ENCODE measurements at places on chromosomes 2 and 18. TPM values are rescaled to one million over a fixed set of nuclear protein-coding genes. Genes with fewer than 3 reads are reported as not detected.

Gene EGR4
- not detected for total RNA-seq

Gene CHAC2
- 6.8 TPM for total RNA-seq

Gene DYSF
- total RNA-seq, result 57.8 TPM

Gene FLACC1
- 6.5 TPM for total RNA-seq

Gene NAT8
- total RNA-seq, result not detected

Gene SCN1A
- total RNA-seq, result 0.38 TPM

Gene C18orf32
- 45.3 TPM for total RNA-seq

Gene DLX2
- total RNA-seq, result not detected

Gene G6PC2
- not detected for total RNA-seq

Gene DCTN1
- total RNA-seq, result 182 TPM

Gene DSC1
- total RNA-seq, result 3.0 TPM

- DNase-seq, result no peak
These were observed 163.3 kb downstream of the SLC39A10 start for GRCh38 chr2:195820373-195820772.

- DNase-seq, result peak; percentile 59
These were observed 69.9 kb downstream of the RHOB start for GRCh38 chr2:20516646-20517341.

GRCh38 chr18:5463390-5463789 is 80.4 kb downstream of the EPB41L3 start:
- peak; percentile 82 for DNase-seq

- no peak for DNase-seq
These were observed 8.6 kb downstream of the KANSL1L start for GRCh38 chr2:210162466-210163124.

GRCh38 chr18:58208207-58208932 is 164.3 kb downstream of the NEDD4L start:
- no peak for DNase-seq

DNA sequence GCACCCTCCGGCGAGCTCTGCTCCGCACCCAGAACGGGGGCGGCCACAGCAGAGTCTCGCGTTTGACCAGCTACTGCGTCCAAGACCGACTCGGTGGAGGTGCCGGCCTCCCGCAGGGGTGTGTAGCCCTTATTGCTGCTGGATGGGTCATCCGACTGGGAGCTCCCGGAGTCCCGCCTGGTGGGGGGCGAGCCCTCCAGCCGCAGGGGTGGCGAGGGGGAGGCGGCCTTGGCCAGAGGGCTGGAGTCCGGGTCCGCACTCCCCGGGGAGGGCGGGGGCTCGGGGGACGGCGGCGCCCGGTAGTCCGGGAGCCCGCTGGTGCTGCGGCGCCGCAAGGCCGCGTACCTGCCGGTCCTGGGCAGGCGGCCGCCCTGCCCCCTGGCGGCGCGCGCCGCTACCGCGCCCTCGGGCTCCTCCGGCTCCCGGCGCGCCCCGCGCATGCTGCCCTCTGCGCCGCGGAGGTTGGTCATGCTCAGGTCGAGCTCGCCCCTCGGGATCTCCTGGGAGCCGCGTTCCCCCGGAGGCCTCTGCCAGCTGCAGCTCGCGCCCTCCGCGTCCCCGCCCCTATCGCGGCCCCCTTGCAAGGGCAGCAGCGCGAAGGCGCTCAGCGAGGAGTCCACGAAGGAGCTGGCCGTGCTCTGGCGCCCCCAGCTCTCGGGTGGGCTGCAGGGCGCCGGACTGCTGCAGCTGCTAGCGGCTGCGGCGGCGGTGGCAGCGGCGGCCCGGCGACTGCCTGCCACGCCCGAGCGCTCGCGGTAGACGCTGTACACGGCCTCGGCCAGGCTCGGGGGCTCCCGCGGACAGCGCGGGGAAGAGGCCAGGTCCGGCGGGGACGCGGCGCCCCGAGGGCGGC is 4.8 kb downstream of the TMEM200C start:
- no peak for DNase-seq

- no peak for DNase-seq
These were observed 24.9 kb downstream of the BIN1 start for GRCh38 chr2:127081826-127082633.

DNA sequence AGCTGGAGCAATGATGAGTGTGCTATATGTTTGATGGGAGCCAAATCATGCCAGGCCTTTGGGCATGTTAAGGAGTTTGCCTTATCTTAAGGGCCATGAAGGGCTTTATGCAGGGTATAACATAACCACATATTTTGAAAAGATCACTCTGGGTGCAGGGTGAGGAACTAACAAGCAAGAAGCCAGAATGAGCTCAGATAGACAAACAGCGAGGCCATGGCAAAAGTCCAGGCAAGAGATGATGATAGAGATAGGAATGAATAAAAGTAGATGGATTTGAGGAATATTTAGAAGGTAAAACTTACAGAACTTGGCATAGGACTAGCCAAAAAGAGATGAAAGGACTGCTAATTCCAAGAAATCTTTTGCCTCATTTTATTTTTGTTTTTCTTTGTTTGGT is 6.7 kb downstream of the GALNT3 start:
- DNase-seq, result no peak

GRCh38 chr2:10009271-10009810 is 34.0 kb upstream of the KLF11 start:
- no peak for DNase-seq

DNA sequence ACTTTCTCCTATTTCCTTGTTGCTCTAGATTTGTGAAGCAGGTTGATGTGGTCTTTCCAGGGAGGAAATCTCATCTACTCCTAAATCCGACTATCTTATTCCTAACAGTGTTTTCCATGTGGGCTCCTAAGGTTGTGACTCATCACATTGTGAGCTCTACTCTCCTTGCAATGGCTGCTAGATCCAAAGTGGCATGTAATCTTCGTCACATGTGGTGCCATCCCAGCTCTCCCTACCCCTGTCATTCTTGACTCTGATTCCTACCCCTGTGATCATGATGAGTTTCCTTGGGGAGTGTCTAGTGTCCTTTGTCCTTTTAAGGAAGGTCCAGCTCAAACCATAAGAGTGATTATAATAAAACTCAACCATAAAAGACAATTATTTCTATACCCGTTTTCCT is 47.3 kb upstream of the GULP1 start:
- no peak for DNase-seq

DNA sequence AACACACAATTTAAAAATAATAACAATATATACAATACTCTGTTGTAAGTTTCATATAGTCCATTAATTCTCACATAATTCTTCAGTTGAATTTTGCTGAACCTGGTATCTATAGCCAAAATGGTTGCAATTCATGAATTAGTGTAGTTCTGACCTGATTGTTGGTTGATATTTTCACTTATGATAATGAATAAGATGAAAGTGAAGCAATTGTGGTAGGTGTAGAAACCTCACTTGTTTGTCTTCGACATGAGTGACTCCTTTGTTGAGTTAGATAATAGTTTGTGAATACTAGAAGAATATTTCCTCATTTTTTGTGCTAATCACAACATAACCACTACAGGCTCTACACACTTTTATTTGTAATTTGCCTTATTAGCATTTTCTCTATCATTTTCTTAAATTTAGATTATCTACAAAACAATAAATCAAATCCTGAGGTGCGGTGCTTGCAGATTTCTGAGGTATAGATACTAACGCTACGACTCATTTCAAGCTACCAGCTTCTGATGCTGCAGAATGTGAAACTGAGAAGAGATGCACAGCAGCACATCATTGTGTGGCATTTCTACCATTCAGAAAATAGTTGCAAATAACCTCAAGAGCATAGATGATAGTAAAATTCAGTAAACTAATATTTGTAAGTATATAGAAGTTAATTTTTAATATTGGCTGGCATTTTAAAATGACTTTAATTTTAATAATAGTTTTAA is 117.9 kb downstream of the KCNH7 start:
- DNase-seq, result no peak

- DNase-seq, result no peak
These were observed 1142.7 kb downstream of the CNTNAP5 start for GRCh38 chr2:125167820-125168219.

DNA sequence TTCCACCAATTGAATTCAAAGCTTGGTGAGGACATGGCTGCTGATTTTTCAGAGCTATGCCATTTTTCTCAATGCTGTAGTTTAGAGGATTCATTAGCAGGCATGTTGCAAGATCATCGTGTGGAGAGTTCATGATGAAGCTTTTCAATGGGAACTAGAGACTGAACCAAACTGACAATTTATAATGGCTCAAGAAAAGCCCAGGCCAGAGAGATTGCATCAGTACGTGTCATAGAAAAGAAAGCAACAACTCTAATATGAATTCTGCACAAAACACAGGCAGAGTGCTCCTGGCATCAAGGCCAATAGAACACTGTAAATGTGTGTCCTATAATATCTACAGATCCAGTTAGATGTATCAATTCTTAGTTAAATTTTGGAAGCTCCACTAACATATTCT is 477.6 kb downstream of the LRP1B start:
- DNase-seq, result no peak

GRCh38 chr2:85790032-85790431 is 36.2 kb downstream of the ATOH8 start:
- no peak for DNase-seq

- DNase-seq, result no peak
These were observed 117.6 kb downstream of the ZNF407 start for GRCh38 chr18:74715306-74715705.

- no peak for DNase-seq
These were observed 9.4 kb downstream of the GPD2 start for GRCh38 chr2:156445296-156446220.

- DNase-seq, result no peak
These were observed 54.0 kb downstream of the SCG2 start for GRCh38 chr2:223548194-223548593.

DNA sequence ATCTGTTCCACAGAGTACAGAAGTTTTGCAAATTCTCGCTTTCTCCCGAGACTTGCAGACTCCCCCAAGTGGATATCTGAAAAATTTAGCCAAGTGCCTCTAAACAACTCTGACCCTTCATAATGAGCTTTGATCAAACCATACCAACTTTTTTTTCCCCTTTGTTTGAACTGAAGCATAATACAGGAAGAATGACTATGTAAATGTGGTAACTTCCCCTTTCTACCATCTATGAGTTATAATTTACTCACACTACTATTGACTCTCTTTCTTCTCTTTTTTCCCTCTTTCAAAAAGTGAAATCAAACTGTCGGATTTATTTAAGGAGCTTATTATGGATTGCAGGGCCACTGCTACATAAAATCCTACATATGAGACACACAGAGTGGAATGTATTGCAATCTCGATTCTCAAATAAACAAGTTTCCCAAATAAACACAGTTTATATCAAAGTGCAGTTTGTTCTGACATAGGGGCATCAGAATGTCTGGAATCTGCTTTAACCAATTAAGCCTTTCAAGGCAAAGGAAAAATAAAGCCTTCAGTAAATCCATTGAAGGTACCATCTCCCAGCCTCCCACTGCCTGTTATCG is 1.4 kb upstream of the ZNF804A start:
- DNase-seq, result no peak

DNA sequence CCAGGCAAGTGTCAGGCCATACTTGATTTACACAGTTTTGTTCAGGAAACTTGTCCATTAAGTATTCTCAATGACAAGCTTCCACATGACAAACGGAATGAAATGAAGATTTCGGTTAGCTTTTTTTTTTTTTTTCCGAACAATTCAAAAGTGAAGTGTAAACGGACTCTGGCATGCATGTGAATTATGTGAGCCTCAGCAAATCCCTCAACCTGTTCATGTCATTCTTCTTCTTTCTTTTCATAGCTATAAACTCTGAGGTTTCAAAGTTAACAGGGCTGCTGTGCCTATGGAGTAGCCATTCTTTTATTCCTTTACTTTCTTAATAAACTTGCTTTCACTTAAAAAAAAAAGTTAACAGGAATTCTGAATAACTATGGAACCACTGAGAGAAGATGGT is 110.3 kb downstream of the NOL10 start:
- no peak for DNase-seq

DNA sequence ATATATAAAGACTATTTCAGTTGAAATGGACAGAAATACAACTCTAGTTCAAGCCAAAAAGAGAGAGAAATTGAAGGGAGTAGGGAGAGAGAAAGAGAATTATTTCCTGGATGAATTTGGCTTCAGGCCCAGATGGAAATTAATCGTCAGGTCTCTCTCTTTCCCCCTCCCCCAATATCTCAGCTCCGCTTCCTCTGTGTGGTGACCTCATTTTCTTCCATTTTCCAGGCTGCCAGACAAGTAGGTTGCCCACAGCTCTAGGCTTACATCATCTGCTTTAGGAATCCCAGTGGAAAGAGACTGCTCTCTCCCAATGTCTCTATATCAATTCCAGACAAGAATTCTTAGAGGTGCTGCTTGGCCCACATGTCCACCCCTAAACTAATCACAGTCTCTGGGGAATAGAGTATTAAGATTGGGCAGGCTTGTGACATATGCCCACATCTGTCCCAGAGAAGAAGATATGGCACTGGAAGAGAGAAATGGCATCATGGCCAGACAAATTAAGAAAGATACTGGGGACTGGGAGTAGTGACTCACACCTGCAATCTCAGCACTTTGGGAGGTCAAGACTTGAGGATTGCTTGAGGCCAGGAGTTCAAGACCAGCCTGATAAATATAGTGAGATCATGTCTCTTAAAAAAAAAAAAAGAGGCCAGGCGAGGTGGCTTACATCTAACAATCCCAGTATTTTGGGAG is 37.2 kb upstream of the CFAP36 start:
- DNase-seq, result no peak

DNA sequence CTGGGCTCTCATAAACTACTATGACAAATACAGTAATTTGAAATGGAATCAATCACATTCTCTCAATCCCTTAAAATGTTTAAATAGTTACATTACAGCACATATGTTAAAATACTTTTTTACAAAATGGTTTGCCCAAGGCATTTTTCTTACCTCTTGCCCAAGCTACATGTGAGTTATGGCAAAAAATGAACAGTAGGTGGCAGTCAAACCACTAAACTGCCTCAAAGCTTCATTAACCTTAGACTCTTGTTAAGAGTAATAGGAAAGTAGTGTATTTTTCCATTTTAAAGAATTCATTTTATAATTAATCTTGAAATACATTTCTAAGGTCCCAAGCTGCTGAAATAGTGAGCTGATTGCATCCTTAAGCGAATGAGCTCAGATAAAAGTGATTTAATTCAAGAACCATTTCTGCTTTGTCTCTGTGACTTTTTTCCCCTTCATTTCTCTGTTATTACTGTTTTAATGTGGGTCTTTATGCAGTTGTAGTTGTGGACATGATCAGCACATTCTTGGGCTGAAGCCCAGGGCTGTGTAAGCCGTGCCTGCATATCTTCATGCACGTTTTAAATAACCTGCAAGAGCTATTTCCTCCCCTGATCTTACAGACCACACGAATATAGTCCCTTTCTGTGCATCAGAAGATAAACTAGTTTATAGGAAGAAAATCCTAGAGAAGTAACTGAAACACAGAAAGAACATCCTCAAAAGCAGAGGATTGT is 311.8 kb downstream of the LNPK start:
- DNase-seq, result no peak

- DNase-seq, result no peak
These were observed 63.0 kb downstream of the NPAS2 start for GRCh38 chr2:100882645-100883613.

All from Right ventricle myocardium inferior (tissue), 1 donor.